ENCODE measurements at places on chromosomes 5 and 9.
A peak's percentile ranks its signal among the peaks of the same experiment; 100 is the strongest.

GRCh38 chr5:7904170-7904569, 35.2 kb downstream of the MTRR start:
- no peak for DNase-seq

GRCh38 chr5:127649018-127649439, at the start of gene CTXN3:
CTXN3 (plus strand) TSS chr5:127649082; CDS start chr5:127657522, 8,440 bp downstream.
- DNase-seq, result no peak

GRCh38 chr9:136259517-136259813, 13.9 kb upstream of the QSOX2 start:
- DNase-seq, result no peak

DNA sequence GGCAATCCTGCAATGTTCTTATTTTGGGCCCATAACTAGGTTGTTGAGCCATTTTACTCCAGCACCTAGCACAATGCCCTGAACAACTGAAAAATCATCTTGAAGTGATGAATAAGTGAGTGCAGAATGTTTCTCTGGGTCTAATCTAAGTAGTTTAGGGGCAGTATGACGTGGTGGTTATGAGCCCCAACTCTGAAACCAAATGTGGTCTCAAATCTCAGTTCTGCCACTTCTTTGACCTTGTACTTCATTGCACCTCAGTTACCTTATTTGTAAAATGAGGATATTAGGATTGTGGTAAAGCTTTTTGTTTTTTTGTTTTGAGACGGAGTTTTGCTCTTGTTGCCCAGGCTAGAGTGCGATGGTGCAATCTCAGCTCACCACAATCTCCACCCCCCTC, 80.9 kb upstream of the SNX2 start:
- no peak for DNase-seq

DNA sequence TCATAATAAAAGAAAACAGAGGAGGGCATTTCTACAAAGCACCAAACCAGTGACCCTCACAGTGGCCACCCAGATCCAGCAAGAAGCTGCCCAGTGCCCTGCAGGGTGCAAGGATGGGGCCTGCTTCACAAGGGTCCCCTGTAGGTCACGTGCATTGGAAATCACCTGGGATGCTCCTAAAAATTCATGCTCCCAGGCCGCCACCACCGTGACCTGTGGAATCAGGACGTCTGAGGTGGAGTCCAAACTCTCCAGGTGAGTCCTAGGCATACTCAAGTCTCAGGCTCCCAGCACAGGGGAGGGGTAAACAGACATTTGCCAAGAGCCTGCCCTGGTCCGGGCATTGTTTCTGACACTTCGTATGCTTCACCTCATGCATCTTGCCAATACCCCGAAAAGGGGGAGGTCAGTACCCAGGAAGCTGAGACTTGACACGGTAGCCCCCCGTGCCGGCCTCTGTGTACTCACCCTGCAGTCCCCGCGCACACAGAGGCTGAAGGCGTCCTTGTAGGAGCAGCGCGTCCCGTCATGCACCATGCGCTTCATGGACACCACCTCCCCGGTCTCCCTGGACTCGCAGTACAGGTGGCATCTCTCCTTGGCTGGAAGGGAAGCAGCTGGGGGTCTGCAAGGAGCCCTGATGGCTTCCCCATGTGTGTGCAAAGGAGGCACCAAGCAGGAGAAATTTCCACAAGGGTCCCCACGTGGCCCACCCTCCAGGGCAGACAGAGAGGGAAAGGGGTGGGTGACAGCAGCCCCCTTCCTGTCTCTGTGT, 75.5 kb downstream of the ZNF354C start:
- DNase-seq, result no peak

- peak; percentile 61 for DNase-seq
These were observed 30.1 kb downstream of the QRFP start for GRCh38 chr9:130866474-130866965.

DNA sequence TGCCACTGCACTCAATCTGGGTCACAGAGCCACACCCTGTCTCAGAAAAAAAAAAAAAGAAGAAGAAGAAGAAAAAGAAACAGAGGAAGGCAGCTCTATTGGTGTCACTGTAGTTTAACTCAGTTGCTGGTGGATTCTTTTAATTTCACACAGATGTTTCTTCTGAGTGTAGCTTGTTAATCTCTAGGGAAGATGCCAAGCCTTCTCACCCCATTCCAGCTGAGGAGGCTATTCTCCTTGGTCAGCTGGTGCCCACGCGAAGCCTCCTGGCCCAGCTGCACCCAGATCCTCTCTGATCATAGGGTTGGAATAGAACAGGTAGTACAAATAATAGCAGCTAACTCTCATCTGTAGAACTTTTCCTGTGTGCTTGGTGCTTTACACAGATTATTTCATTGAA, 113.8 kb upstream of the SPRY4 start:
- DNase-seq, result no peak

GRCh38 chr9:4131946-4132345, 167.9 kb downstream of the GLIS3 start:
- no peak for DNase-seq

DNA sequence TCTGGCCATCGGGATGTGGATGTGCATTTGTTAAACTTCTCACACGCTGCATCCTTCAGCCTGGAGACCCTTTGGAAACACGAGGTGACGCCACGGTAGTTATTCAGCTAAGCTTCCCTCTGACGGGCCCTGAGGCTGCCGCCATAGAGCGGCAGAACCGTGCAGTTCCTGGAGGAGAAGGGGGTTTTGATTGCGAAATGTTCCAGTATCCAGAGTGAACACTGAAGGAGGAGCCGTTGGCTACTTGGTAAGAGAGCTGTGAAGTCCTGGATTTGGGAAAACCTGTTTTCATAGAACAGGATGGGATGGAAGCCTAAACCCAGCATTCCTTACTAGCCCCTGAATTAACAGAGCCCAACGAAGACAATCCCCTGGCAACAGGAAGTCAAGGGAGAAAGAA, 23.0 kb upstream of the EXOC3 start:
- DNase-seq, result no peak

- peak; percentile 10 for DNase-seq
These were observed 1.1 kb upstream of the NADK2 start for GRCh38 chr5:36242534-36243485.
